ENCODE measurements at places on chromosomes 1 and 21. TPM values are rescaled to one million over a fixed set of nuclear protein-coding genes. Genes with fewer than 3 reads are reported as not detected.

The CCDC17 gene
- 30.2 TPM for total RNA-seq

DNA sequence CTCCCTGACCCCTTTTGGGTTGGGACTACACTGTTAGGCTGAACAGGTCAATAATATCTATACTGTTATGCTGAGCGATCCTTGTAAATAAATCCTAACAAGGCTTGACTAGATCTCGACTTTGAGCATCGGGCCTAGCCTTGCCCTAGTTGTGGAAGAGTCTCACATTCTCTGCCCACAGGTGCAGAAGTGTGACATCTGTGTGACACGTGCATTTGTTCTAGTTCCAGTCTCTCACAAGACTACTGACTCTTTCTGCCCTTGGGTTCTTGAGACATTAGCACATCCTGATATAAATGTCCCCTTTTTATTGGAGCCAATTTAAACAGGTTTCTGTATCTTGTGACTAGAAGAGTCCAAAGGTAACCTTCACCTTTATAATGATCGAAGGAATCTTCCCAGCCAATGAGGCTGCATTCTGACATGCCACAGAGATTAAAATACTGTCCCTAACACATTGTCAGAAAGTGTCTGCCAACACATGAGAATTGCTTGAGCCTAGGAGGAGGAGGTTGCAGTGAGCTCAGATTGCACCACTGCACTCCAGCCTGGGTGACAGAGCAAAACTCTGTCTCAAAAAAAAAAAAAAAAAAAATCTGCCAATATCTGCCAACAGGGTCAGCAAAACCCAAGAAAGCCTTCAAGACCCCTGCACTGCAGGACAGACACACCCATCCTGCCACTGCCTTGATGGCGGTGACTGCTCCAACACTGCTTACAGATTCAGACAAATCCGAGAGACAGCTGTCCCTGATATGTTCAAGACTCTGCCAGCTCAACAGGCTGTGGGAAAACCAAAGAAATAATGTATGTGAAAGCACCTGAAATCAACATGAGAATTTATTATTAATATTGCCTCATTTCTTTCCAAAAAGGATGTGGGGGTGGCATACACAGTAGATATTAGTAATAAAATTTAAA is 56.5 kb upstream of the PSEN2 start:
- DNase-seq = no peak
- H3K27ac ChIP-seq = peak overlapping the region; percentile 59
- H3K27me3 ChIP-seq = no peaks in the 10 kb centered on the region
- no peak overlapping the region for H3K4me3 ChIP-seq
- H3K4me1 ChIP-seq = peaks cover 2% of the 10 kb centered on the region

GRCh38 chr1:6627841-6628545 is 3.3 kb downstream of the THAP3 start:
- H3K36me3 ChIP-seq = no peaks in the 10 kb centered on the region
- H3K27me3 ChIP-seq = no peaks in the 10 kb centered on the region
- no peak for DNase-seq
- H3K4me3 ChIP-seq = no peak overlapping the region

GRCh38 chr21:41885341-41886024 is 6.3 kb upstream of the PRDM15 start:
- H3K27ac ChIP-seq = no peak overlapping the region
- H3K4me3 ChIP-seq = no peak overlapping the region
- no peaks in the 10 kb centered on the region for H3K27me3 ChIP-seq
- H3K4me1 ChIP-seq = no peaks in the 10 kb centered on the region
- no peaks in the 10 kb centered on the region for H3K36me3 ChIP-seq

DNA sequence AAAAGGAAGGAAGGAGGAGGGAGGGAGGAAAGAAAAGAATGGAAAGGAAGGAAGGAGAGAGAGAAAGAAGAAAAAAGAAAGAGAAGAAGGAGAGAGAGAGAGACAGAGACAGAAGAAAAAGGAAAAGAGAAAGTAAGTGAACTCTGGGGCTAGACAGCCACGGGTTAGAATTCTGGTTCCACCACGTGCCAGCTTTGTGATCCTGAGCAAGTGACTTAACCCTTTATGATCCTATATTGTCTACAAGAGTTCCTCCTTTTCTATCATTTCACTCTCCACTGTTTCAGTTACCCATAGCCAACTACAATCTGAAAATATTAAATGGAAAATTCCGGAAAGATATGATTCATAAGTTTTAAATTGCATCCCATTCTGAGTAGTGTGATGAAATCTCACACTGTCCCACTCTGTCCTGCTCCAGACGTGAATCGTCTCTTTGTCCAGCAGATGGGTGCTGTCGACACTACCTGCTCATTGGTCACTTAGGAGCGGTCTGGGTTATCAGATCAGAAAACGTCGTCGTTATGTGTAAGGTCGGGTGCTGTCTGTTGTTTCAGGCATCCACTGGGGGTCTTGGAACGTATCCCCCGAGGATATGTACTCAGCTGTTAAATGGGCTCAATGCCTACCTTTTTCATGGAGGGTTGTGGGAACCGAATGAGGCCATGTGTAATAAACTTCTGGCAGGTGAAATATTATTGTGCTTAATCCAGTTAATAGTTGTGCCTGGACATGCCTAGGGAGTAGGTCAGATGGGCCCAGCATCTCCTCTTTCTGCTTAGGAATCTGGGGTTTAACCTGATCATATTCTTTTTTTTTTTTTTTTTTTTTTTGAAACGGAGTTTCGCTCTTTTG is 19.1 kb downstream of the TMEM51 start:
- H3K4me1 ChIP-seq = no peaks in the 10 kb centered on the region
- H3K4me3 ChIP-seq = no peak overlapping the region
- no peaks in the 10 kb centered on the region for H3K36me3 ChIP-seq
- no peaks in the 10 kb centered on the region for H3K27me3 ChIP-seq
- DNase-seq = no peak

DNA sequence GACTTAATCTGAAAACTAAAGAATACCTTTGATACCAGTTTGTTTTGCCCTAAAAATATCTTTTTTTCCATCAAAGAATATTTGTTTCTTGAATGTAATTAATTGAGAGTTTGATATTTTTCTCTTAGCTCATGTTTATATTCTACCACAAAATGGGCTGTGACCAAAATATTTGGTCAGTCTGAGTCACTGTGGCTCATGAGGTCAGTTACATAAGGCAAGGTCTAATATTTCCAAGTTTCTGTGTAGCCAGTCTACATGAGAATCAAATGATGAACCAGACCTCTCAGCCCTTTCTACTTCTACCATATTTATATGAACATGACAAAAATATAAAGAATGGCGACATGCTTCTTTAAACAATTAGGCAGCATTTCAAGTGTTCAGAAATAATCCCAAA is 83.0 kb upstream of the IVNS1ABP start:
- H3K4me1 ChIP-seq = no peaks in the 10 kb centered on the region
- no peak overlapping the region for H3K27ac ChIP-seq
